CD8-positive, alpha-beta memory T cell (primary cell): ENCODE measurements at places on chromosomes 3 and 15.

DNA sequence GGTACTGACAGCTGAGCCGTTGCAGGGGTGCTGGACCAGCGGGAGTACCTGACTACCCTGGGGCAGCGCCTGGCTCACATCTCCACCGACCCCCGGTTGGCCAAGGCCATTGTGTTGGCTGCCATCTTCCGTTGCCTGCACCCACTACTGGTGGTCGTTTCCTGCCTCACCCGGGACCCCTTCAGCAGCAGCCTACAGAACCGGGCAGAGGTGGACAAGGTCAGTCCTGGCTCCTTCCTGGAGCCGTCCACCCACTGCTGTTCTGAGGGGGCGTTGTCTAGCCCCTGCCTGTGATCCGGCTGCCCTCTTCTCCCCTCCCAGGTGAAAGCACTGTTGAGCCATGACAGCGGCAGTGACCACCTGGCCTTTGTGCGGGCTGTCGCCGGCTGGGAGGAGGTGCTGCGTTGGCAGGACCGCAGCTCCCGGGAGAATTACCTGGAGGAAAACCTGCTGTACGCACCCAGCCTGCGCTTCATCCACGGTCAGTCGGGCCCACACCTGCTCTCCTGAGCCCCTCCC is 45.7 kb downstream of the DHX30 start:
- DNase-seq = no peak

DNA sequence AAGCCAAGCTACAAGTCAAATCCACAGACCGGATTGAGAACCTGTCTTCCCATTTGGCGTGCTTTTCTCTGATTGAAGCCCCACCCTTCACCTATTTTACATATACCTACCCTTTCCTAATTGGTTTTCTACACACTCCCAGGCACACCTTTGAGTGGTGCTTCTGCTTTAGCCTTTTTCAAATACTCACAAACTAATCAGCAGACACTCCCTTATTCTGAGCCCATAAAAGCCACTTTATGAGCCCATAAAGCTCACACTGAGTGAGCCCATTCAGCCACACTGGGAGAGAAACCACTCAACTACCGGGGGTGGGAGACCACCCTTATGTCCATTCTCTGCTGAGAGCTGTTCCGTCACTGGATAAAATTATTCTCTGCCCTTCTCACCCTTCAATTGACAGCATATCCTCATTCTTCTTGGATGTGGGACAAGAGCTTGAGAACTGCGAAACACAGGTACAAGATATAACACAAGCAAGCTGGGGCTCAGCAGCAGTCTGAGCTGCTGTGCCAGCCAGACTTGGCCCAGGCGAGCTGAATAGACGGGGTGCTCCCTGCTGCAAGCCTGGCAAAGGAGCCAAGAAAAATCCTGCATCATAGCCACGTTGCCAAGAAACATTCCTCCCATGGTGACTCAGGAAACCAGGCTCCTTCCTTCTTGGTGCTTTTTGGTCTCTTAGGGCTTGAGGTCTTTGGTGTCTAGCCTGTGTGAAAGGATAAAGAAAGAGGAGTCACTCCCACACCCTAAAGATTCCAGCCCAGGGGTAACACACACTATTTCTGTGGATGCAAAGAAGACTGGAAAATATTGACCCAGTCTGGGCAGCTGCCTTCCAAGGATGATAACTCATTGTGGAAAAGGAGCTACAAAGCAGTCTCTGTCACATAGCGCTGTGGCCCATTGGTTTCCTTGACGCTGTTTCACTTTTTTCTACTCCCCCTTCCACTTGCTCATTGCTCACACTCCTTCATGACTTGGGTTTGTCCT is 609.7 kb downstream of the MCTP2 start:
- DNase-seq = no peak

- no peak for DNase-seq
These were observed 39.8 kb downstream of the HCN4 start for GRCh38 chr15:73328981-73329380.

GRCh38 chr3:31873254-31873820 is 107.7 kb downstream of the OSBPL10 start:
- no peak for DNase-seq

DNA sequence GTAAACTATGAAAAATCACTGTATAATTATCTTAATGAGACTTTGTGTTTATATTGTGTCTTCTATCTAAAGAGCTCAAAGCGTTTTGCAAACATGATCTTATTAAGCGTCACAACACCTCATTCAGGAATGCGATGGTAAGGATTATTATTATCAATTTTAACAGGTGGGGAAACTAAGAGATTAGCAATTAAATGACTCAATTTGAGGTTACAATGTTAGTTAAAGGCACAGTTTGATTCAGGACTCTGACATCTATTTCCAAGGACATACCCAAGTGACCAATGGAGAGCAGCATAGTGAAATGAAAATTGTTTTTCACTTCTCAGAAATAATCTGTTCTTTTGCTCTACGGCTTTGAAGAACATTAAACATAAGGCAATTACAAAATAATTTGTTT is 74.6 kb downstream of the FMN1 start:
- DNase-seq = no peak

DNA sequence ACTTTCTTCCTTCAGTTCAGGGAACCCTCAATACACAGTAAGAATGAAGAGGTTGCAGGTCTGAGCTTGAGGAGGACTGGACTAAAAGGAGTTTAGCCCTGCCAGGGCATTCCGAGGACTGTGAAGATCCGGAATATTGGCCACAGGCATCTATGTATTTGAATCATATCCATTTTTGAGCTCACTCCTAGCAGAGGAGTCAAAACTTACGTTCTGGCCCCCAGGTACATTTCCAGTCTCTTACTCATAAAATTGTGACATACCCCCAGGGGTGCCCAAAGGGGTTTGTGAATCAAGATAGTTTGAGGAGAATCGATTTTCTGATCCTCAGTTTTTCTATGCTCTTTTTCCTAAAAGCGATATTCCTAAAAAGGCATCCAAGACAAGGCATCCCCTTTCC is 27.6 kb upstream of the SRP14 start:
- no peak for DNase-seq

DNA sequence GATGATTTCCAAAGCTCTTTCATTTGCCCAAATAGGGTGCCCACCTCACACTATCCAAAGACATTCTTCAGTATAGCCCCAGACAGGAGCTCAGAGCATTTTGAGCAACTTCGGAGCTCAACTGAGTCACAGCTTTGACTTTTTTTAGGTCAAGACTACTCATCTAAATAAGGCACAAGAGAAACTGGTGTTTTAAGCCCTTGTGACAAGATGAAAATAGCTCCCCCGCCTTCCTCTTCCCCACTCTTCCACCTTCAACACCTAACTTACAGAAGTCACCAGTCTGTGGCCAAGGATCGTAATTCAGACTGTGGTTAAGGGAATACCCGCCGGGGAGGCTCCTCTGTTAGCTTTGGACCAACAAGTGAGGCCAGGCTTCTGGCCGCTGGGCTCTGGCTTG is 60.4 kb upstream of the CA12 start:
- DNase-seq = no peak

- DNase-seq = no peak
These were observed 72.5 kb upstream of the ACAN start for GRCh38 chr15:88730751-88731150.

DNA sequence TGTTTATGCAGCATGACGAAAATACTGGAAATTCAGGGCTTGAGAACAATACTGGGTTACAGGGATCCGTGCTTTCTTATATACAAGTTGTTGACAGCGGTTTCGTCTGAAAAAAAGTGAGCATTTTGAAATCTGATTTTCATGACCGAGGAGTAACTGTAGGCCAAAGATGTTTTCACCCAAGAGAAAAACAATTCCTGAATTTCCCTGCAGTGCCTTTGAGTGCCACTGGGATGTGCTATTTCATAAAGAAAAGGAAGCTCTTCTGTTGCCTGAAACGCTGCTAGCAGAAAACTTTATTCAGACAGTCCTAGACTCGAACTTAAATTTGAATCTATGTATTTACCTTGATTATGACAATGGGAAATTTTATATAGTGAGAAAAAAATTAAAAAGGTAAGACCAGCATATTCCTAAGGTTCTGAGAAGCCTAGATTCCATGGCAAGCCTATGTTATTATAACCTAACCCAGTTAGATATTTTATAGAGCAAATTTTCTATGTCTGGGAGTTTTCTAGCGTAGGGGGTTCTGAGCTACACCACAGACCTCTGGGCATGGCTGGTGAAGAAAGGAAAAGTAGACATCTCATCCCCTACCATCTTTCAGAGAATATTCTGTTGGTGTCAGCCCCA is 30.2 kb downstream of the KCNAB1 start:
- peak; percentile 32 for DNase-seq

DNA sequence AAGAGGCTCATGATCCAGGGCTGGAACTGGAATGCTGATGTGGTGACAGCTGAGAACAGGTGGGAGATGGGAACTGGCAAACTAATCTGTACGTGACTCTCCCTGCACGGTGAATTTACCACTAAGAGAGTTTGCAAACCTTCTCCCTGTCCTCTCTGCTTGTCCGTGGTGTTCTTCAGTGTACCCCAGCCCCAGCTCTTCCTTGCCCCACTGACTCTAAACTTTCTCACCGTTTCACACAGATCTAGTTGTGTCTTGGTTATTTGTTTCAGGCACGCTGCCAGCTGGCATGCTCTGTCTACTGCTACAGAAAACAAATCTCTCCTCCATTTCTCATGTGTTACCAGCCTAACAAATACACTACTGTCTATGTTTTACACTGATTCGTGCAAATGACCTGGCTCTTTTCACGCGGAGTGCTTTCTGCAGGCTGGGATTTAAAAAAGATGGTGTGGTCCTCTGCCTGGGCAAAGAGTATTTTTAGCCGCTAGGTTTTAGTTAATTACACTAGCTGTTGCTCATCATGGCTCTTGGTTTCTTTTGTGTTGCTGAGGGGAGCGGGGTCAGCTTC is 192.7 kb upstream of the LRIG1 start:
- DNase-seq = no peak

- no peak for DNase-seq
These were observed 267.7 kb downstream of the ZBTB20 start for GRCh38 chr3:114879059-114880031.

- no peak for DNase-seq
These were observed 27.8 kb downstream of the CFAP161 start for GRCh38 chr15:81161851-81162250.

DNA sequence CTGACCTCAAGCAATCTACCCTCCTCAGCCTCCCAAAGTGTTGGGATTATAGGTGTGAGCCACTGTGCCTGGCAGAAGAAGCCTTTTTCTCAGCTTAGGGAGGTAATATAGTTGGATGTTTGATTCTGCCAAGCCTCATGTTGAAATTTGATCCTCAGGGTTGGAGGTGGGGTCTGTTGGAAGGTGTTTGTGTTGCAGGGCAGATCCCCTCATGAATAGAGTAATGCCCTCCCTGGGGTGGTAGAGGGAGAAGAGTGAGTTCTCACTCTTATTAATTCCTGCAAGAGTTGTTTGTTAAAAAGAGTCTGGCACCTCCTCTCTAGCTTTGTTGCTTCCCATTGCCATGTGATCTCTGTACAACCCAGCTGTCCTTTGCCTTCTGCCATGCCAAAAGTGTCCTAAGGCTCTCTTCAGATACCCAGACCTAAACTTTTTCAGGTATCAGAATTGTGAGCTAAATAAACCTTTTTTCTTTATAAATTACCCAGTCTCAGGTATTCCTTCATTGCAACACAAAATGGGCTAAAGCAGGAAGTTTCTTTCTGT is 16.4 kb downstream of the NECTIN3 start:
- no peak for DNase-seq

- DNase-seq = no peak
These were observed 56.9 kb downstream of the CD200R1L start for GRCh38 chr3:112789787-112790186.

- no peak for DNase-seq
These were observed 3.3 kb downstream of the ETV5 start for GRCh38 chr3:186105543-186105942.

DNA sequence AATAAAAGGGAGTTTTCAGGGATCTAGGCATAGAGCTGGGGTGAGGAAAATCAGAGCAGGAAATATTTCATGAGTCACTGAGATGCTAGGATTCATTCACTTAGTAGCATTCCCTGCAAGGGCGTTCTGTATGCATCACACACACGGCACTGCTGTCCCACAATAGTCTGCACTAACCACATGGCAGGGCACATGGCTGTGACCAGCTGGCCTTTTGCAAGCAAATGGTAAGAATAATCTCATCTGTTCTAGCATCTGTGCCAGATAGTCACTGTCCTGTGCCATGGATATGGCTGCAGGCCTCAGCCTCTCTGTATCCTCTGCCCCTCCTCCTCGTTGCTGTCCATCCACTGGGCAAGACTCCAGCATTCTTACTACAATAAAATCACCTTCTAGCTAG is 37.8 kb downstream of the BOC start:
- DNase-seq = no peak

GRCh38 chr3:76615719-76616118 is 424.2 kb upstream of the ROBO2 start:
- no peak for DNase-seq

- peak; percentile 20 for DNase-seq
These were observed 1.4 kb downstream of the ETV5 start for GRCh38 chr3:186107215-186108105.

DNA sequence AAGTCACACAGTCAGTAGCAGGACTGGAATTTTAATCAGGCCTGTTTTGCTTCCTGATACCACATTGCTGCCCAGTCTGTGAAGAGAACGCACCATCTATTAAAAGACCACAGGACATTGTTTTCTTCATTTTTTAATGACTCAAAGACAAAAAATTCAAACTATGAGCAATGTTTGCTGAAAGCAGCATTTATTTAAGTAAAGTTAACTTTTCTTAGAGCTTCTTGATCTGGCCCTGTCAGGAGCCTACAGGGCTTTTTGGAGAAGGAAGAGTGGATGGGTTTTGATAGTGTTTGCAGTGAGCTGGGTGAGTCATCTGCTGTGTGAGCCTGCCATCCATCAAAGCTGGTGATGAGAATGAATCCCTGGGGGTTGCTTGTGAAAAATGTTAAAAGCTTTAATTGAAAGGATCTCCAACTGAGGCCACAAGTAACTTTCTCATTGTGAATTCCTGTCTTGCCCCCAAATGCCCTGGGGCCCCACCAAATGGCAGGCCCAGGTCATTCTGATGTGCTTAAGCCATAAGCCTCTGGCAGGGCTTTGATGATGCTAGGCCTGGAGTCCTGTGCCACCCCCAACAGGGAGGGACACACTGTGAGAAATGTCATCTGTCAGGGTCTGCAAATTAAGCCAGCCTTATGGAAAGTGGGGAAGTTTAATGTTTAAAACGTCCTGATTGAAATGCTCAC is 136.2 kb upstream of the PFN2 start:
- no peak for DNase-seq

DNA sequence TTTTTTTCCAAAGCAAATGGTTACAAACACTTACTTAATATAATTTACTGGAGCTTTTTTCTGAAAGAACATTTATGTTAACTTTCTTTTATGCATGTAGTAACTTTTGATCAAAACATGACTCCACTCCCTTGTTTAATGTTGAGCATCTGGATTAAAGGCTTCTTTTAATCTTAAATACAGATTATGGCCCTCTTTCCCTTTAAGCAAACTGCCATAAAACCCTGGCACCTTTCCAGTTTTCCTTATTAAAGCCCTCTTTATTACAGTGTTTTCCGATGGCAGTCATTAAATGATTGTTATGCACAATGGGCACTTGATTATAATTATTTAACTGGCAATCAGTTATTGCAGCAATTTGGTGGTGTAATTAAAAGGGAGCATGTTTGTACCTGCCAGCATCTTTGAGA is 167.0 kb downstream of the VGLL4 start:
- no peak for DNase-seq
